ENCODE measurements at places on chromosomes 11 and 22.

DNA sequence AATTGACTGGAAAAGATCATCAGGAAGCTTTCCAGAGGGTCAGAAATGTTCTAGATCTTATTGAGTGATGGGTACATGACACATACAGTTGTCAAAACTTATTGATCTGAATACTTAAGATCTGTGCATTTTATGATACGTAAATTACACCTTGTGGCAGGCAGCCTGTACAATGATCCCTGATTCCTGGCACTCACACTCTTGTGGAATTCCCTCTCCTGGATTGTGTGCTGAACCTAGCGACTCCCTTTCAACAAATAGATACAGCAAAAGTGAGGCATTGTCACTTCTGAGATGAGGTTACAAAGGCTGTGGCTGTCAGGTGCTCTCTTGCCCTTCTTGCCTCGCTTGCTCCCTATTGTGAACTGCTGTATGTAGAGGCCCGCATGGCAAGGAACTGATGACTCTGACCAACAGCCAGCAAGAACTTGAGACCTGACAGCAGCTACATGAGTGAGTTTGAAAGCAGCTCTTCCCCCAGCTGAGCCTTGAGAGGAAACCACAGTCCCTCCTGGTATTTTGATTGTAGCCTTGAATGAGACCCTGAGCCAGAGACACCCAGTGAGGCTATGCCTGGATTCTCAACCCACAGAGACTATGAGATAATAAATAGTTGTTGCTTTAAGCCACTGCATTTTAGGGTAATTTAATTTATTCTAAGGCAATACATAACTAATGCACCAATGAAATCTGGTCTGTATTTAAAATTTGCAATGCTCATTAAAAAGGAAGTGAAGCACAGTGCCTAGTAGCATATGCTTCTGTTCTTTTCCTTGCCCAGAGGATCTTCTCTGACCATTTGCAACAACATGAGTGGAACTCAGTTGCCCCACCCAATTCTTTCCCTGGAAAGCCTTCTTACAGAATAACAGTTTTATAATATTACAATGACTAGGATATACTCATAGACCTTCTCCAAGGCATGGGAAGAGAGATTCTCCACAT is 60.5 kb upstream of the IZUMO1R start:
- DNase-seq, result no peak

DNA sequence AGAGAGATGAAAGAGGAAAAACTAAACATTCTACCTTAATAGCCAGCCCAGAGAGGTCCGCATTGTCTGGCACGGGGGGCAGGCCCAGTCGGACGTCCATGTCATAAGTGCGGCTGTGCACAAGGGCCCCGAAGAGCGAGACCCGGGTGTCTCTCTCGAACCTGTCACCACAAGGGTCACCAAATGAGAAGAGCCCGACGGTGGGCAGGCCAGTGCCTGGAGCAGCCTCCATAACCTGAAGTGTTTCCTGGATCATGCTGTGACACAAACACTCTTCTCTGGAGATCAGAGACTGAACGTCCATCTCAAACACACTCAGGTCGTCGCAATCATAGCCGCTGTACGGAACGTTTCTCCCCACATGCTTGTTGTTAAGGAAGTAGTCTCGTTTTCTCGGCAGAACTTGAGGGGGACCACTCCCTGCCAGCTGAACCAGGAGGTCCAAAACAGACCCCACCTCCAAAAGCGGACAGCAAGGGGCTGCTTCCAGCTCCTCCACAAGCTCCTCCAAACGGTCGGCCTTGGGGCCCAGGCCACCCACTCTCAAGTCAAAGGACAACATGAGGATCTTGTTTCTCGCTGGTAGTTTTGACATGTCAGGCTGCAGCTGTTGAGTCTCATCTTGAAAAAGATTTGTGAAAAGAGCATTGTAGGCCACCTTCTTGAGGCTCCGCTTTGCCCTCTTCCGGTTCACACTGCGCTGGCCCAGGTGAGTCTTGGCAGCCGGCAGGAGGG is 971 bp downstream of the TUBGCP6 start:
- DNase-seq, result no peak

DNA sequence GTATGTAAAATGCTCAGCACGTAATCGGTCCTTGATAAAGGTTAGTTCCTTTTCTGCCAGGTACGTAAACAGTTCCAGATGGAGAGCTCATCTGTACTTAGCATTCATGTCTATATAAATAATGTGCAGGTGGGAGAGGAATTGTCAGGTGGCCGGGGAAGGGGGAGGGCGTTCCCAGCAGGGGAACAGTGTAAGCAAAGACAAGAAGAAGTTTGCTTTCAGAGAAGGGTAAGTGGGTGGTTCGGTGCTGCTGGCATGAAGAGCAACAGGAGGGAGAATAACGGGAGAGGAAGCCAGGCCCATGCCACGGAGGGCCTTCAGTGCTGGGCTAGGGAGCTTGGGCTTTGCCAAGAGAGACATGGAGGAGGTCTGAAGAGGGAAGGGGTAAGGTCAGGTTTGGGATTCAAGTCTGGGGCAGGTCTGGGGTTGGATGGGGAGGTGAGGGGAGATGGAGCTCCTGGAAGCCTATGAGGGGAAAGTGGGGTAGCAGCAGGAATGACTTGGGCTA is 11.4 kb upstream of the WNT11 start:
- no peak for DNase-seq

DNA sequence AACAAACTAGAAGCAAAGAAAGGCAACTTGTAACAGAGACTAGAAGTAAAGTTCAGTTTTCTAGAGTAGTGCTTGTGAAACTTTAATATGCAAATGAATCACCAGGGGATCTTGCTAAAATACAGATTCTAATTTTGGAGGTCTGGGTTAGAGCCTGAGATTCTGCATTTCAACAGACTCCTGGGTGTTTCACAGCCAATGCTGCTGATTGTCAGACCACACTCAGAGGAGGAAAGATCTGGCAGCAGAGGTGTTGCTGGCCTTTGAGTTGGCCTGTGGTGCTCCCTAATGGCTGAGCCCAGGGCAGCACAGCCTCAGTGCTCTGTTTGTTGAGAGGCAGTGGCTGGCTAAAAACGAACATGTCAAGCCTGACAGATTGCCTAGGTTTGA is 5.4 kb downstream of the CRY2 start:
- DNase-seq, result no peak

- DNase-seq, result no peak
Measured at GRCh38 chr22:44571566-44572413, 73.8 kb upstream of the RTL6 start.

DNA sequence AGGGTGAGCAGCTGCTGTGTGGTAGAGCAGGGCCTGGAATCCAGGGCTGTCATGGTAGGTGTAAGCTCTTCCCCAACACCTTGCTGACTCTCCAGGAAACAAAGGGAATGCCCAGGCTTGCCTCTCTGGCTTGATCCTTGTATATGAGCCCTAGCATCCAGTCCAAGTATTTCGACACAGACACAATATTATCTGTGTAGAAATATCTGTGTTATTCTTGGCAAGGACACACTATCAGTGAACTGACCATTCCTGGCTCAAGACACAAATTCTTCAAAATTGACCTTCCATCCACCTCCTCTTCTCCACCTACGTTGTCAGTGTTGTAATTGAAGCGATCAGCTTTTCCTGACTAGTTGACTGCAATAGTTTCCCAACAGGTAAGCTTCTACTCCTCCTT is 312.0 kb upstream of the NARS2 start:
- no peak for DNase-seq

DNA sequence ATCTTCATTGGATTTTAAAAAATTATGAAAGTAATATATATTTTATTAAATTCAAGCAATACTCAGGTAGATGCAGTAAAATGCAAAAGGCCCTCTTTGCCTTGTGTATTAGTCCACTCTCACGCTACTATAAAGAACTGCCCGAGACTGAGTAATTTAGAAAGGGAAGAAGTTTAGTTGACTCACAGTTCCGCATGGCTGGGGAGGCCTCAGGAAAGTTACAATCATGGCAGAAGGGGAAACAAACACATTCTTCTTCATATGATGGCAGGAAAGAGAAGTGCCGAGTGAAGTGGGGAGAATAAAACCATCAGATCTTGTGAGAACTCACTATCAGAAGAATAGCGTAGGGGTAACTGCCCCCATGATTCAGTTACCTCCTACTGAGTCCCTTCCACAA is 130.8 kb downstream of the HIPK3 start:
- no peak for DNase-seq

DNA sequence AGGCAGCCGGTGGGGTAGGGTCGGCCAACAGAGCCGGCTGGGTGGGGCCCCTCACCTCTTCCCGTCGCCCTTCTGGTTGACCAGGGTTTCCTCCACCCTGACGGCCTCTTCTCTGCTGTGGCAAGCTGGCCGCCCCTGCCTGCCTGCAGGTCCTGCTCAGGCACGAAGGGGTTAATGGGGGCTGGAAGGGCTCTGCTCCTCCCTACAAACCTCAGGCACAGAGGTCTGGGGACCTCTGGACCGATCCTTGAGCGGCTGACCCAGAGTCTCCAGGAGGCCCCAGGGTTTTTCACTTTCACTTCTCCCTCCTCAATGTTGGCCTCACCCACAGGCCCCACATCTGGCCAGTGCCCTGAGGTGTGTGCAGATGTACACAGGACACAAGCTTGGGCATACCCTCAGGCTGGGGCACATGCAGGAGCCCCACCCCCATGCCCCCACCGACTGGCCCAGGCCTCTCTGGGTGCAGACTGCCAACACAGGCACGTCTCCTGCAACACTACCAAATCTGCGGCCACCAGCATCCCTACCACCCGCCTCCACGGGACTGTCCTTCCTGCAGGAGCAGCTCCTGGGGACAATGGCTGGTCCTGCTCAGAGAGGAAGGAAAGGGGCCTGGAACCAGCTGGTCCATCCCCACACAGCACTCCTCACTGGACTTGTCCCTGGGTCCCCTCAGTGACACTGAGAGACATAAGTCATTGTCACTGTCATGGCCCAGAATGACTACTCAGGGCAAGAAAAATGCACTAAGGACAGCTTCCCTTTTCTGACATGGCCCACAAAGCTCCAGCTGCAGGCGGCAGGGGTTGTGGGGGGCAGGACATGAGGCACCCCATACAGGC is 3.2 kb upstream of the TBX1 start:
- DNase-seq, result no peak

DNA sequence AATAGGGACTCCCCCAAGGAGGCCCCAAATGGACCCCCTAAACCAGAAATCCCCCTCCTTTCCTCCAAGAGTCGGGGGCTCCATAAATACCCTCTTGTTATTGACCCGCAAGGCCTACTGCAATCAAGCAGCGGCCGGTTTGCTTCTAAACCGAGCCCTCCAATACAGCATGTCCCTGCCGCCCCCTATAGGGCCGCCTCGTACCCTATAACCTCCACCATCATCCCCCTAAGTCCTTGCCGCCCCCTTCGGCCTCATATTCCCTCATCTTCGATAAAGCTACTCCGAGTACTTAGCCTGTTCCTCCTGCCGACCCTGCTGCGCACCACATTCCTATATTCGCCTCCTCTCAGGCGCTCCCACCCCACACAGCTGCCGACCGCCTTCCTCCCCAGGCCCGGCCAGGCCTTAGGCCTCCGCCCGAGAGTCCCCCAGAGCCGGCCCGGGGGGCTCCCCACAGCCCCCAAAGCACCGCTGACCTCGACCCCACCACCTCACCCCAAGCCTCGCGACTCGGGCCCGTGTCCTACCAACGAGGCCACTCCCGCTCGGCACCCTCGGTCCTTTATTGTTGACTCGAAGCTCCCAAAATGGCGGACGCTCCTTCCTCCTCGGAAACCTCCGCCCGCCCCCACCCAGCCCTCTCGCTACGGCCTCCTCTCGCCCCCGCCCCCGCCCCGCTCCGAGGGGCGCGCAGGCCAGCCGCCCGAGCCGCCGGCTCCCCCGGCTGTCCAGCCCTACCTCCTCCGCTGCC is 430 bp downstream of the DDX6 start:
- DNase-seq, result peak; percentile 62

DNA sequence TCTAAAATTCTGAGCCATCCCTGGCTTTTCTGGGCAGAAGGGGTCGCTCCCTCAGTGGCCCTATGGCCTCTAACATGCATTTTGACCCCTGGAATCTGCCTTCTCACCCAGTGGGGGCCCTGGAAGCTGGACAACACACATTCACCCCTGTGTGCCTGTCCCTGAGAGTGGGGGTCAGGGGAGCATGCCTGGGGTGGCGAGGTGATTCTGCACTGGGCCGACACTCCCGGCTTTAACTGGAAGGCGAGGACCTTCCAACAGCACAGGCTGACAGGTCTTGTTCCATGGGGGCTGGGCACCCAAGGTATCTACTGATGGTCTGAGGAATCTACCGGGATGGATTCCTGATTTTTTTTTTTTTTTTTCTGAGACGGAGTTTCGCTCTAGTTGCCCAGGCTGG is 10.7 kb downstream of the PPM1F start:
- no peak for DNase-seq

- no peak for DNase-seq
Measured at GRCh38 chr11:43418197-43418596, 59.5 kb downstream of the TTC17 start.

DNA sequence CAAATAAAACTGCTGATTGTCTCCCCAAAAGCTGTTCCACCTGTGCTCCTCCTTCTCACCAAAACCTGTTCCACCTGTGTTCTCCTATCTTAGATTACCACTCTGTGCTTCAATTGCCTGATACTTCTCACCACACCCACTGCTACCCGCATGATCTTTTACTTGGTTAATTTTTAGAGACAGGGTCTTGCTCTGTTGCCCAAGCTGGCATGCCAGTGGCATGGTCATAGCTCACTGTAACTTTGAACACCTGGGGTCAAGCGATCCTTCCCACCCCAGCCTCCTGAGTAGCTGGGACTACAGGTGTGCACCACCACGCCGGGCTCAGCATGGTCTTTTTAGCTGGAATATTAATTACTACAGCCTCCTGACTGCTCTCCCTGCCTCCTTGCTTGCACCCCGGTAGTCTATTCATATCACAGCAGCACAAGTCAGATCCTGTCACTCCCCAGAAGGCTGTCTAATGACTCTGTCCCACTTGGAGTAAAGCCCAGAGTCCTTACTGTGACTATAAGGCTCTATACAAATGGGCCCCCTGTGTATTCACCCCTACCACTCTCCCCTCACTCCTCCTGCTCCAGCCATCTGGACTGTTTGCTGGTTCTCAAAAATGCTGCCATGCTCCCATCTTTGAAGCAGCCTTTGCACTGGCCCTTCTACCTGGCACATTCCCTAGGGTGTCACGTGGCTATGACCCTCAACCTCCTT is 3.5 kb downstream of the C11orf91 start:
- DNase-seq, result no peak

GRCh38 chr11:23453522-23453921 is 593.2 kb upstream of the CCDC179 start:
- DNase-seq, result no peak

DNA sequence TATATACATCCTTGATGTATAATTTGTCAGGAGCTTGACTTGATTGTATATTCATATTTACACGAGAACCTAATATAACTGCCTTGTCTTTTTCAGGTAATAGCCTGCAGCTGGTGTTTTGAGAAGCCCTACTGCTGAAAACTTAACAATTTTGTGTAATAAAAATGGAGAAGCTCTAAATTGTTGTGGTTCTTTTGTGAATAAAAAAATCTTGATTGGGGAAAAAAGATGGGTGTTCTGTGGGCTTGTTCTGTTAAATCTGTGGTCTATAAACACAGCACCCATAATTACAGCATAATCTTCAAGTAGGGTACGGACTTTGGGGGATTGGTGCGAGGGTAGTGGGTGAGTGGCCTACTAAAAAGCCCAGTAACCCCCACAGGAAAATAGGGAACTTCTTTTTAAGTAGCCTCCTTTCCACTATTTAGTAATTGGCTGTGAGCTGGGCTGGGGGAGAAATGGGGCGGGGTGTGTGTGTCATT is 7.5 kb downstream of the MALAT1 start:
- no peak for DNase-seq
